ENCODE measurements at places on chromosomes 12 and 14. TPM values are rescaled to one million over a fixed set of nuclear protein-coding genes. Genes with fewer than 3 reads are reported as not detected.

AMN1 gene
- total RNA-seq: 32.6 TPM

RIMBP2 gene
- total RNA-seq: not detected

DNAJC22 gene
- not detected for total RNA-seq

CIROP gene
- not detected for total RNA-seq

VASH1 gene
- total RNA-seq: 2.7 TPM

PRH2 gene
- not detected for total RNA-seq

TSPAN19 gene
- not detected for total RNA-seq

DIO2 gene
- not detected for total RNA-seq

RNASE3 gene
- not detected for total RNA-seq

GPRC5A gene
- total RNA-seq: not detected

GZMB gene
- total RNA-seq: 1.1 TPM

TAS2R46 gene
- total RNA-seq: 2.1 TPM

NTS gene
- not detected for total RNA-seq

C12orf56 gene
- total RNA-seq: not detected

SCN8A gene
- total RNA-seq: 1.0 TPM

DPF3 gene
- total RNA-seq: 3.7 TPM

MGAT2 gene
- 39.9 TPM for total RNA-seq

ACOT4 gene
- total RNA-seq: 0.83 TPM

PLBD1 gene
- 0.87 TPM for total RNA-seq

CD69 gene
- 44.8 TPM for total RNA-seq

ALKBH1 gene
- total RNA-seq: 21.8 TPM

Data from B cell (primary cell).